ENCODE measurements at places on chromosomes 4 and X. TPM values are rescaled to one million over a fixed set of nuclear protein-coding genes. Genes with fewer than 3 reads are reported as not detected.
A peak's percentile ranks its signal among the peaks of the same experiment; 100 is the strongest.

DNA sequence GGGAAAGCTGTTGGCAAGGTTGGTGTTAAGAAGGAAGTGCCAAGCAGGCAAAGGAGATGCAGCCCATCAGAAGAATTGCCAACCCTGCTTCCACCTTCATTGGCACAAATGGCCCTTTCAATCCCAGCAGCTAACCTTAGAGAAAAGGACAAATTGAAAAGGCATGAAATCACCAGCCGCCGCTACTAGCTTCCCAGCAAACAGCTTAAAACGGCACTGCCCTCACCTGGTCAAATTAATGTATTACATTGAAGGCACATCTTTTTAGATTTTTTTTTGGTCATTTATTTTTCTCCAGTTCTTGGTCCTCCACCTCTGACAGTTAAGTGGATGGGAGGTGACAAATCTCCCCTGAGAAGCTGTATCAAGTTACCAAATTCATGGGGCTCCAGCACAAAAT lies 51.0 kb upstream of the NHSL2 start:
- DNase-seq = peak; percentile 11

DNA sequence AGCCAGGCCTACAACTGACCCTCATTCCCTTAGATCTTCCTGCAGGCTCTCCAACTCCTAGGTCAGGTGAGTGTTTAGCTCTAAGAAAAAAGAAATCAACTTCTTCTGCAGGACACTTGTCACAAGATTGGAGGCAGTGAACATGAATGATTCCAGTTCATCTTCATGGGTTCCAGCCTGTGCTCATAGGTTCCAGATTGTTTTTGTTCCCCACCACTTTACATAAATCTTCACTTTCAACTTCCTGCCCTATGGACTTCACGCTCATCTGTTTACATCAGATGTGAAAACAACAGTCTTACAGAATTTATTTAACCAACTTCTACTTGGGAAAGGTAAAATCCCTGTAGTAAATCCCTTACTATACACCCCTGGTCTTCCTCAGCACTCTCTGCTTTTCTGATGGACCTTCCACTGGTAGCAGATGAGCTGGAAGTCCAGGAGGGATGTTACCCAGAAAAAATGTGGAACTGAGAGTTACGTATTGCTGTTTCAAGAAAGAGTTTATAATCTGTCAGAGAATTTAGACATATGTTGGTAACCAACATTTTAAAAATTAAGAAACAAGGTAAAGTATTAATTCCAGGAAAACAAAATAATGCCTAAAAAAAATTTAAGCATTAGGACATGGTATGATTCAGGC lies 62.4 kb downstream of the ANAPC10 start:
- DNase-seq = no peak

The MAMLD1 gene
- total RNA-seq = 0.26 TPM

The IQCM gene
- total RNA-seq = not detected

The CAPN6 gene
- not detected for total RNA-seq

- no peak for DNase-seq
Measured at GRCh38 chr4:6041800-6042199, 23.6 kb upstream of the C4orf50 start.

The GSTCD gene
- total RNA-seq = 7.8 TPM

- no peak for DNase-seq
Measured at GRCh38 chr4:181301735-181302710, 941.2 kb upstream of the TENM3 start.

DNA sequence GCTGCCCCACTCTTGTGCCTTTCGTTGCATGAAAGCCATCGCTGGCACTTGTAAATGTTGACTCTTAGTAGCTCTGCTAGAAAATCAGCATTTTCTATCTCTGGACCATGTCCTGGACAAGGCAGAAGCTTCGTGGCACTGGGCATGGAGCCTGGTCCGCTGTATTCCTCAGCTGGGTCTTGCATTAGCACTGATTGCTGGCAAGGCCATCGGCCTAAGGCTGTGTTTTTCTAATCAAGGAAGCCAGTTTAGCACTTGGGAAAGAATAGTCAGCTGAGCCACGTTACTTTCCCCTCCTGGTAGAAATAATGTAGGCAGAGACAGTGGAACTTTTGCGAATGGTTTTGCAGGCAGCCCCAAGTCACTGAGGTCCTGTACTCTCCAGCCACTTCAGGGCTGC lies 180.2 kb upstream of the EOLA2 start:
- DNase-seq = no peak

GRCh38 chr4:7654550-7655445 lies 220.1 kb upstream of the PSAPL1 start:
- DNase-seq = no peak

DNA sequence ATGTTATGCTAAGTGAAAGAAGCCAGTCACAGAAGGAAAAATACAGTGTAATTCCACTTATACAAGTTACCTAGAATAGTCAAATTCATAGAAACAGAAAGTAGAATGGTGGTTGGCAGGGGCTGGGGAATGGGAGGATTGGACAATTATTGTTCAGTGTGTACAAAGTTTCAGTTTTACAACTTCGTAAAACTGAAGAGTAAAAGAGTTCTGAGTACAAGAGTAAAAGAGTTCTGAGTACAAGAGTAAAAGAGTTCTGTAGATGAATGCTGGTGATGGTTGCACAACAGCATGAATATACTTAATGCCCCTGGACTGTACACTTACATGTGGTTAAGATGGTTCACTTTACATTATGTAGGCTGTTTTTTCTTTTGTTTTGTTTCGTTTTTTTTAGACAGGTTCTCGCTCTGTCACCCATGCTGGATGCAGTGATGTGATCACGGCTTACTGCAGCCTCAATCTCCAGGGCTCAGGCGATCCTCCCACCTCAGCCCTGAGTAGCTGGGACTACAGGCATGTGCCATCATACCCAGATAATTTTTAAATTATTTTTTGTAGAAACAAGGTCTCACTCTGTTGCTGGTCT lies 230.9 kb downstream of the SOWAHB start:
- DNase-seq = no peak

DNA sequence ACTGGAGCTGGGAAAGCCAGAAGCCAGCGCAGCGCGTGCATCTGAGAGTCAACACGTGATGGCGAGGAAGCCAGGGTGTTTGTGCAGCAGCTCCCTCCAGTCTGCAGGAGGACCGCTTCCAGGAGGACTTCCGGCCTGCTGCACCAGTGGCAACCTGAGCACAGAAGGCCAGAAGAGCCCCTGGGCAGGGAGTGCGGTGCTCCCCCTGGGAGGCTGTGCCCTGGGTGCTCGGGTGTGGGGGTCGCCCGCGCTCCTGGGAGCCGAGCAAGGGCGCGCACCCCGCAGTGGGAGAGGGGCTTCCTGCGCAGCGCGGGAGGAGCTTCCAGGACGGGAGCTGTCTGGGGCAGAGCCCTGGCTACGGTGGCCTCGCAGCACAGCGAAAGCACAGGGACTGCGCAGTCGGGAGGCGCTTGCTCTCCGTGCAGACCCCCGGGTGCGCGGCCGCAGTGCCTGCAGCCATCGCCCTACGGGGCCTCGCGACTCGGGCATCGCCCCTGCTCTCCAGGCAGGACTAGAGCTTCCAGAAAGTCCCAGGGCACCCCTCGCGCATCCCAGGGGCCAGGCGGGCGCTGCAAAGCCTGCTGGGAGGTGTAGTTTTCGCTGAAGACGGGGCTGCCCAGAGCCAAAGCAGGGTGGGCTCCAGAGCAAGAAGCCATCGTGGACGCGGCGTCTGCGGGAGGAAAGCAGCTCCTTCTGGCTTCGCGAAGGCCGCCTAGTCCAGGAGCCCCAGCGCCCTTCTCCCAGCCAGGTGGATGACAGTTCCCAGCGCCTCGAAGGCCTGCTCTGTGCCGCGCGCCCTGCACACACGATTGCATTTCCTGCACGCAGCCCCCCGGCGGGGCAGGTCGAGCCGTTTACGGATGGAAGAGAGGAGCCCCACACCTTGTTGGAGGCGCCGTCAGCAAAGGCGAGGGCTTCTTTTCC lies 24.1 kb upstream of the WFS1 start:
- peak; percentile 12 for DNase-seq

DNA sequence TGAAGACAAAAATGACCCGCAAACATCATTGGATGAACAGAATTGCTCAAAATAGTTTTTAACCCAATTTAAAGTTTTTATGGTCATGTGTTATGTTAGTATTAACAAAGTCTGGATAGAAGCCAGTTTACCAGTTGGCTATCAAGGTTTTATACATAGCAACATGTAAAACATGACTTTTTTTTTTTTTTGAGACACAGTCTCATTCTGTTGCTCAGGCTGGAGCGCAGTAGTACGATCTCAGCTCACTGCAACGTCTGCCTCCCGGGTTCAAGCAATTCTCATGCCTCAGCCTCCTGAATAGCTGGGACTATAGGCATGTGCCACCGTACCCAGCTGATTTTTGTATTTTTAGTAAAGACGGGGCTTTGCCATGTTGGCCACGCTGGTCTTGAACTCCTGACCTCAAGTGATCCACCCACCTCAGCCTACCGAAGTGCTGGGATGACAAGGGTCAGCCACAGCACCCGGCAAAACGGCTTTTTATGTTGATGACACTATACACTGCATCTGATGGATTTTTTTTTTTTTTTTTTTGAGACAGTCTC lies 3.4 kb downstream of the SAT1 start:
- DNase-seq = peak; percentile 45

GRCh38 chrX:63635750-63636149 lies 149.3 kb downstream of the ARHGEF9 start:
- no peak for DNase-seq

The MAGEB4 gene
- not detected for total RNA-seq

DNA sequence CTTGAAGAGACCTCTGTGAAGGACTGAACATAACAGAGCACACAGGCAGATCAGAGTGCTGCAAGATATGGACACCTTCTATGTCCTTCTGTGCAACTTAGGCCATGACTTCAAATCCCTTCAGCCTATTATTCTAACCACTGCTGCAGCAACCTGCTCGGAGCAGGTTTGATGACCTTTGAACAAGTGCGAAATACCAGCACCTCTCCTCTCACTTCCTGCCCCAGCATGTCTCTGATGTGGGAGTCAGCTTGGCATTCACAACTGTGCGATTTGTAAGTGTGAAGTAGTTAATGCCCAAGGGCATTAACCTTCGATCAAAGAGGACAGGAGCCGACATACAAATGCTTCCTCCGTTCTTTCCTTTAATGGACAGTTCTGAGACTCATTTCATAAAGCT lies 1.6 kb upstream of the EXOC1 start:
- DNase-seq = no peak

DNA sequence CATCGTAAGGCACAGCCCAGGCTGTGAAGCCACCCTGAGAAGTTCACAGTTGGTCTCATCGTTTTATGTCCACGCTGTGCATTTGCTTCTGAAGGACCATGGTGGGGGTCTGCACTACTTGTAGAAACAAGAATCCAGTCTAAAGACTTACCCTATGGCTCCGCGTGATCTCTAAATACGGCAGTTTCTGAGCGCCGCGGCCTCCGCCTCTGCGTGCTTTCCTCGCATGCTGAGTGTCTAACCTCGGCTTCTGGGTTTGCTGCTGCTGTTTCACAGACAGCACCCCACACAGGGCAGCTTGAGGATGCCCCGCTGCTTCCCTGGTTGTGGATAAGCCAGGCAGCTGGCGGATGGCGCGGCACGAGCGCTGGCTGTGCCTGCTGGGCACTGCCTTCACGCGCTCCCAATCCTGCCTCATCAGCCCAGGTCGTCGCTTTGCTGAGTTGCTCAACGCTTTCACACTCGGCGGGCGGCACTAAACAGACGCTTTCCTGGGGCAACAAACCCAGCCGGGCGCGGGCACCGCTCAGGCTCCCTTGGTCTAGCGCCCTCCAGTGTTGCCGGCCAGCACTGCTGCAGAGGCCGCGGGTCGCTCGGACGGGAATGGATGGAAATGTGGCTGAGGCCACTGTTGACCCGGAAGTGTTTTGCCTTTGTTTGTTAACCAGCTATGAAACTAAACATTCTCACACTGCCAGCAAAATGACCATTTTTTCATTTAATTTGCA lies 39.2 kb downstream of the FGFRL1 start:
- DNase-seq = peak; percentile 11

The PAGE4 gene
- total RNA-seq = not detected

DNA sequence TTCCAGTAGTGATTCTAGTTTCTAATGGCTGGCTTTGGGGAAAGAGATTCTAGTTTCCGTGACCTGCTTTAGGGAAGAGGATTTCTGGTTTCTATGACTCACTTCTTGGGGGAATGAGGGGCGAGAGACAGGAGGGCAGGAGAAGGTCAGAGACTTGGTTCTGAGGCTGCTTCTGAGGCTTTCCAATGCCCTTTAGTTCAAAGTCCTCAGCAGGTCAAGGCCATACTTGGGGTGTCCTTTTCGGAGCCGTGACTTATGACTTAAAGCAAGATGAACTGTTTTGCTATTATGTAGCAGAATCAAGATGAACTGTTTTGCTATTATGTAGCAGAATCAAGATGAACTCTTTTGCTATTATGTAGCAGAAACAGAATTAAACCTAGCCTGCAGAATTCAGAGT lies 52.2 kb upstream of the TLR3 start:
- no peak for DNase-seq

The PHEX gene
- 0.63 TPM for total RNA-seq

The MND1 gene
- 2.7 TPM for total RNA-seq

The TCEAL5 gene
- not detected for total RNA-seq

GRCh38 chrX:101677028-101677427 lies 17.4 kb upstream of the ARMCX2 start:
- DNase-seq = no peak

DNA sequence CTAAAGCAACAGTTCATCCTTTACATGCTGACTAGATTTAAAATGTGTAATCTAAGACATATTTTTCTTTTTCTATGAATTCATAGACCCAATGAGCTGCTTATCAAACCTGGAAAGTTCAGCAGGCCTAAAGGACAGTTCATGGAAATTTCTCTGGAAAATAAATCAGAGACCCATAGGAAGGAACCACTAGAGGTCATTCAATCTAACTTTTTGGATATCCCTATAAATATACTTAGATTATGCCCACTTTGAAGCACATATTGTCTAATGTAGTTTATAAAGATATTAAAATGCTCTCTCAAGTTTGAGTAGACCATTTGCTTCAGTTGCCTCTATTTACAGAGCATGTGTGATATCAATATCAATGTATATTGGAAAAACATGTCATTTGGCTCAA lies 473.0 kb downstream of the FAT4 start:
- no peak for DNase-seq

GRCh38 chr4:21819086-21819485 lies 129.5 kb downstream of the KCNIP4 start:
- DNase-seq = peak; percentile 76

- DNase-seq = no peak
Measured at GRCh38 chr4:677431-678293, 3.3 kb downstream of the MYL5 start.

The DNAAF6 gene
- not detected for total RNA-seq

The F9 gene
- not detected for total RNA-seq

The ATP8A1 gene
- total RNA-seq = 66.1 TPM

DNA sequence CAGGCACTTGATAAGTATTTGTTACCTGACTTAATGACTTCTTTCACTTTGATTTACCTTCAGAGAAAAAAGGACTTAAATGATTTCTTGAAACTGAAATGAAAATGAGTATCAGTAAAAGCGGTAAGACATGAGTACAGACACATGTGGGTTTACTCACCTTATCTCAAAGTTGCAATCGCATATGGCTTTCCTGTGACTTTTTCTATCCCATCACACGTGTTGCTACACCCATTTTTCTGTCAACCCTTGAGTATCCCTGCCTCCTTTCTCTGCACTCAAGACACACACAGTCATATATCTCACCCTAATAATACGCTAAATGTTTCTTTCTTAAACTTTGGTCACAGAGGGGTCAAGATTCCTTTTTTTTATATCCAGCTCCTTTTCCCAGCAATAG lies 11.0 kb upstream of the ARHGEF38 start:
- no peak for DNase-seq

- DNase-seq = no peak
Measured at GRCh38 chr4:27763830-27764525, 903.3 kb downstream of the STIM2 start.
